ENCODE measurements at places on chromosomes 2 and 18.

- no peak for DNase-seq
Observed at GRCh38 chr2:184562532-184562931, 35.8 kb upstream of the ZNF804A start.

DNA sequence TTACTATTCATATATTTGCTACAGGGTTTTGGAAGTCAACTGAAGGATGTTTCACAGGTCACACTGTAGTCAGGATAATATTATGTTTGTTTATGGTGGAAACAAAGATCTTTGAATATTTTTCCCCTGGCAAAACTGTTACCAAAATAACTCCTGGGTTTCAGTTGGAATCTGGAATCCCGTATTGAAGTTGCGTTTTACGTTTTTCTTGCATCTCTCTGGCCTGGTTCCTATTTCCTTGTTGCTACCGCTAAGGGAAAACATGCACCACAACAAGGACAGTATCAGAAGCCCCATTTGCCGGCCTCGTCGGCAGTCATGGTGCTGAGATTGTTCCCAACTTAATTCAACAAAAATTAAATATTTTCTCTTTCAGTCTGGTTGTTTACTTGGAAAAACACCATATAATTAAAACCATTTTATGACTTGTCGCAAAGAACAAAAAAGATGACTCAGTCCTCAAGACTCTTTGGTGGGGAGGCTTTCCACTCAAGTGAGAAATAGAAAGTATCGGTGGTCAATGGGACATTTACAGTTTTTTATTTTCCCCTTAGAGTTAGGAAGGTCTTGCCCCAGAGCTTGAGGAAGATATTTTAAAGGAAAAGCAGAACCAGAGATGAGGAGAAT lies 42.3 kb downstream of the EN1 start:
- peak; percentile 84 for DNase-seq

- DNase-seq = no peak
Observed at GRCh38 chr2:232421189-232421785, 14.6 kb downstream of the ALPG start.

DNA sequence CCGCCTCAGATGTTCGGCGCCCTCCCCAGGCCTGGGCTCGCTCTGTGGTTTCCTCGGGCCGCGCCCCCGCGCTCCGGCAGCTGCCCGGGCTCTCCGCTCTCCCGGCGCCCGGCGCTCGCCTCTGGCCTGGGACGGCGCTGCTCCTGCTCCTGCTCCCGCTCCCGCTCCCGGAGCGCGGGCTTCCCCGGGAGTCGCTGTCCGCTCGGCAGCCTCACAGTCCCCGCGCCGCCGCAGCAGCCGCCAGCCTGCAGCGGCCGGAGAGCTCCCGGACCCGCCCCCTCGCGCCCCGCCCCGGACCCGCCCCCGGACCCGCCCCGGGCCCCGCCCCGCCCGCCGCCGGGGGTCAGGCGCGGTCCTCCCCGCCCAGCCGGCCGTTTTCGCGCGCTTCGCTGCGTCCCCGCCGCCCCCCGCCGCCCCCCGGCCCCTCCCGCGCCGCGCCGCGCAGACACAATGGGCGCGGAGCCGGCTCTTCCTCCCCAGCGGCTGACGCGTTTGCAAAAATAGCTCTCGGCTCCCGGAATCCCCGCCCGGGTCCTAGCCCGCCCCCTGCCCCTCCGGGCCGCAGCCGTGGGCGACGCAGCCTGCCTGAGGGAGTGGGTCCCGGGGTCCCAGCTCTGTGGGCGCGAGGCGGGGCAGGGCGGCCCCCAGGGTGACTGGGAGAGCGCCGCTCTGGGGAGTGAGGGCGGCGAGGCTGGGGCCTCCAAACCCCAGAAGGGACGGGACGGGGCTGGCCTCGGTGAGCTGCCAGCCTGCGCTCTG lies at the start of gene ARL4C:
ARL4C (minus strand) TSS at position 247 of the 759 bp plus-strand sequence. CDS start 495 bp downstream, outside the sequence.
- DNase-seq = no peak

GRCh38 chr18:40957533-40958070 lies 997.4 kb upstream of the PIK3C3 start:
- DNase-seq = no peak

- no peak for DNase-seq
Observed at GRCh38 chr18:59646963-59647307, 50.3 kb downstream of the CCBE1 start.

DNA sequence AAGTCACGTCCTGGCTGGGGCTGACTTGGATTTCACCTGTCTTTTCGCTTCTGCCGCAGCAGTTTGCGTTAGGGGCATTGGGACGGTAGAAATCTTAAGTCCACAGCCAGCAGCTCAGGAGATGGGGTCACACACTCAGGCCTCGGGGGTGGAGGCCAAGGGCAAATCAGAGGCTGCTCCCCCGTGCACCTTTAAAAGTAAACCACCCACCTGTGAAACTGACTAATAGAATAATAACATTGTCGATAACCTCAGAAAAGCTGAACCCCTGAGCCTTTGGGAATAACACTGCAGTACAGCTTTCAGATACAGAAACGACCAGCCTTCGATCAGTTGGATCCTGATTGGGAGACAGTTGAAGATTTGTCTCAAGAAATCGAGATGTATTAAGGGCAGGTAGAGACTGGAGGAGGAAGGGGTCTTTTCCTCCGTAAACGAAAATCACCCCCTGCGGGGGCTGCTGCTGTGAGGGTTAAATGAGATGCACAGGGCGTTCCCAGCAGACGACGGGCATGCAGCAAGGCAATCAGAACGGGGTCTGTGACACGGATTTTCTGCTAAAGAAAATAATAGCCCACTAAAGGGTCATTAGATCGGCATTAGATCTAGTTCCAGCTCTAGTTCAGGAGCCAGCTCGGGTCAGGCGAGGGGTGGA lies 16.4 kb upstream of the NFATC1 start:
- no peak for DNase-seq

GRCh38 chr2:174634130-174635014 lies 36.8 kb upstream of the WIPF1 start:
- no peak for DNase-seq

- DNase-seq = no peak
Observed at GRCh38 chr2:180255981-180256380, 248.9 kb upstream of the CWC22 start.

GRCh38 chr18:48619501-48619900 lies 80.7 kb downstream of the CTIF start:
- DNase-seq = no peak

GRCh38 chr2:54903736-54904554 lies 146.3 kb downstream of the RTN4 start:
- DNase-seq = peak; percentile 100

GRCh38 chr2:105375001-105375561 lies 23.8 kb downstream of the FHL2 start:
- no peak for DNase-seq

DNA sequence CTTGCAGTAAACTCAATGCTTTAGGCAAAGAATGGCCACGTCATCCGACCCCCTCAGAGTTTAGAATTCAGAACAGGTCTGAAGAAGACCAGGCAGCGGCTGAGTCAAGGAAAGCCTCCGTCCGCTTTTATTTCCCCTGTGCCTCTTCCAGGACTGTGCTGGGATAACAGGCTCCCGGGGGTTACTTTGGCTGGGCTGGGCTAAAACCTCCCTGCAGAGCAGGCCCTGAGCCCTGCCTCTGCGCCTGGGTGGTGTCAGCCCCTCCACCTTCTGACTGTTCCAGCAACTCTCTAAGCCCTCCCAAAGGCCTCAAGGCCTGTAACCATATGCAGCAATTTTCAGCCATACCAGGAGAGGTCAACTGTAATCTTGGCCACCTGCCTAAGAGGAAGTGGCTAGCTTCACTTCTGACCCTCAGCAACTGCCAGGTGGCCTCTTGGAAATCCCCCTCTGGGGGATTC lies 166.5 kb downstream of the RPIA start:
- no peak for DNase-seq

GRCh38 chr2:147405651-147406050 lies 439.2 kb upstream of the ACVR2A start:
- DNase-seq = no peak

DNA sequence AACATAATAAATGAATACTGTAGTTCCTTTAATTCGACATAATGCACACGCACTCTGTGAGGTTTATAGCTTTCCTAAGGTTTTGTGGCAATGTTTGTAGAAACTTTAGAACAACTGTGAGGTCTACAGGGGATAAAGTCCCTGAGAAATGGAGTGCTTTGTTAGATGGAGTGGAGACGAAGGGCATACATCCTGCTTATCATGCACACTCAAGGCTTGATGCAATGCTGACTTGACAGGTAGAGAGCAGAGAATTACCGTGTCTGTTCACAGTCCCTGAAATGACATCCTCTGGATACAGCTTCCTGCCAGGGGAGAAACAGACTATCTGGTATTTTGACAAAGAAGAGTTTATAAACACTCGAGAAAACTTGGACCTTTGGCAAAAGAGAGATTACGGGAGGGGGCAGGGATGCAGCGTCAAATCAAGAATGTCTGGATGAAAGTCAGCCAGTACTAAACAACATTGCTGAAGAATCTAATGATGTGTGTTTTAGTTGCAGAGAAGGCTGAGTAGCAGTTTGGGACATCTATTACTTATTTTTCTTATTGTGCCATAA lies 766.9 kb upstream of the ZEB2 start:
- DNase-seq = no peak

- DNase-seq = no peak
Observed at GRCh38 chr2:198968545-198968944, 489.2 kb downstream of the SATB2 start.

GRCh38 chr18:22613788-22614187 lies 196.1 kb upstream of the CTAGE1 start:
- DNase-seq = no peak

DNA sequence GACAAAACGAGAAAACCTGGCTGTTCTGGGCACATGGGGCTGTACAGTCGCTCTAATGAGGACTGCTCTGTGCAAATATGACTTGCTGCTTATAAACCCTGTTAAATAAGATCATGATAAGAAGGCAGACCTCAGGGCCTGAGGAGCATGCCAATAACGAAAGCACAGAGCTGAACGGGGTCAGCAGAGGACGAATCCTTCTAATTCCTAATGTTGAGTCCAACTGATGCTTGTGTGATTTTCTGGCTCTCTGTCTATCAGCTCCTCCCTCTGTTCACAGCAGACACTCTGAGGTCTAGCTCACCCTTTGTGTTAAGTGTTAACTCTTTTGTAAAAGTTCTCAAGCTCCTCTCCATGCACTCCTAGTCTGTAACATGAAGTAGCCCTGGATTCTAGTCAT lies 167.2 kb upstream of the REV1 start:
- no peak for DNase-seq

DNA sequence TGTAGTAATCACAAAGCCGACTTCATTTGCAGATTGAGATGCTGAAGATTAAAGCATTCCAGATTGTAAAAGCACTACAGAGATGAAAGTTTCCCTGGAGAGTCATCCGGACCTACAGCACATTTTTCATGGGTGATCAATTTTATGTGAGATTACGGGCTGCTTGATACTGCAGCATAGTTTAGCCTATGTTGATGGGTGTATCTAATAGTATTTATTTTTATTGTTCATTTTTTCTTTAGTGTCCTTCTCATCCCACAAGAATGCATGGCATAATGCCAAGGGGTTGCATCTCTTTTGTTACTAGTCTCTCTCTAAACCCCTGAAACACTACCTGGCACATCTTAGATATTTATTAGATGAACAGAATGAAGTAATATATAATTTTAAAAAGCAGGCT lies 240.4 kb downstream of the MBD2 start:
- DNase-seq = no peak

GRCh38 chr2:233470839-233471238 lies 95.7 kb downstream of the USP40 start:
- DNase-seq = no peak

All from GM04503 (cell line).